GM12864 (cell line): ENCODE measurements at places on chromosomes 13 and 19.

DNA sequence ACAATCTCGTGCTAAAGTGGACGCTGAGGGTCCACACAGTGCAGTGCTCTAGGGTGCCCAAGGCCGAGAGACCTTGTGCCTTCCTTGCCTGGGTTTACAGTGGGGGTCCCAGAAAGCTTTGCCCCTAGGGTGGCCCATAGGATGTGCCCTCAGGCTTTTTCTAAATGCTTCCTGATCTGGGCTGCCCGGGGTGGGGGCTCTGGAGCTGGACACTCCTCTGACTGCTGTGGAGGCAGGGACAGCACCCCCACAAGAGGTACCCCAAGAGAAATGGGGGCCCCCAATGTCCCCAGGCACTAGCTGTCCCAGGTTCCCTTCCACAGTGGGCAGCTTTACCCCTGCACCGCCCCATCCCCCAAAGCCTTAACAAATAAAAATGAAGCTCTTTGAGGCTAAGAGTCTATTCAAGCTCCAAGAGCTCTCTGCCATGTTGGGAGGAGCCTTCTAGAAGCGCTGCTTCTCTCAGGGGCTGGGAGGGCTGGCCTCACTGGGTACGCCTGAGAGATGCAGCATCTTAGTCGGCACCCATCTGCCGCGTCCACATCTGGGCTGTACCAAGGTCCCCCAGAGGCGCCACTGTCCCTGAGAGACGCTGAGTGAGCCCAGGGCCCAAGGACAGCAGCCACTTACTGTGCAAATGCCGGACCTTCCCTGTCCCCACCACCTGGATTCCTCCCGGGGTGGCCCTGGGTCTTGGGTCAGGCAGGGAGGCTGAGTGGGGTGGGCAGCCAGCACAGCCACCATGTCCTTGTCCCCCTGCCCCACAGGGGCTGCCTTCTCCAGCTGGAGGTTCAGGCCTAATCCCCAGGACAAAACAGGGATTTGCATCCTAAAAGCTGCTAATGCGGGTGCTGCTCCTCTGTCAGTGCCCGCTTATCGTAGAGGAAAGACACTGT is 27.4 kb downstream of the CEBPA start:
- no peak for DNase-seq

GRCh38 chr13:108595436-108596274 is 33.8 kb upstream of the MYO16 start:
- DNase-seq, result no peak

DNA sequence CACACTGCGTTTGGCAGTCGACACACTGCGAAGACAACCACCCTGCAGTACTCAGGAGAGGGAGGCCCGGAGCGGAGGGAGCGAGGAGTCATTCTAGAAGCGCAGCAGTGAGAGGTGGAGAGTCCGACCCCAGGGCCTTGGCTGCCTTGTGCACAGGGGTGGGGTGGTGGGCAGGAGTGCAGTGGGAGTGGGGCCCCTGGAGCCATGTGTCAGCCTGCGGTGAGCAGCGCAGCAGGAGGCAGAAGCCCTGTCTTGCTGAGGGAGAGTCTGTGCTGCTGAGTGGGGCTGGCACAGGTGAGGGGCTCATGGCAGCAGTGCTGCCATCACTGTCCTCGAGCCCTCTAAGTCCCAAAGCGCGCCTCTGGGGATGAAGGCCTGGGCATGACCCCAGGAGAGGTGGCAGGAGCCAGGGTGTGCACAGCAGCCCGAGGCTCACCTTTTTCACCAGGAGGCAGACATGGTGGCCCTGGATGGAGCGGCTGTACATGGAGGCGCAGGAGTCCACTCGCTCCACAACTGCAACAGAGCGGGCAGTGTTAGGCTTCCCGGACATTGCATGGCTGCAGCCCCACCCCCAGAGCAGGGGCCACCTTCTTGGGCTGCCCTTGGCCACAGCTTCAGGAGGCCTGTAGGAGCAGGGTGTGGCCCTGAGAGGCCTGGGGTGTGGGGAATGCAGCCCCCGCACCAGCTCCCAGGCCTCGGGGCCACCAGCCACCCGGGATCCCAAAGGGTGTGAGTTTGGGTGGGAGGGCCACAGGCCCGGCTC is 11.7 kb downstream of the IZUMO4 start:
- no peak for DNase-seq

- no peak for DNase-seq
Observed at GRCh38 chr19:17576758-17577456, 21.5 kb downstream of the COLGALT1 start.
